ENCODE measurements at places on chromosomes 7 and 10.
A peak's percentile ranks its signal among the peaks of the same experiment; 100 is the strongest.

DNA sequence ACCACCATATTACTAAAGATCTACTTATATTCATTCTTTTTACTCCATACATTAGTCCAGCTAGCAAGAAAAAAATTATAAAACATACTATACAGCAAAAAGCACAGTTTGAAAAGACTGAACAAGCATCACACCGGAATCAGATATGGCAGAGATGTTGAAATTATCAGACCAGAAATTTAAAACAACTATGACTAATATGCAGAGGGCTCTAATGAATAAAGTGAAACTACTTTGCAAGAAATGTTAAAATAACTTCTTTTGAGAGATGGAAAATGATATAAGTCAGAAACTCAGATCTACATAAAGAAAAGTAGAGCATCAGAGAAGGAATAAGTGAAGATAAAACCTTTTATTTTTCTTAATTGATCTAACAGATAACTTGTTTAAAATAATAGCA is 50.9 kb downstream of the SGCE start:
- no peak for DNase-seq

GRCh38 chr10:7813481-7813880 is 4.8 kb upstream of the TAF3 start:
- no peak for DNase-seq

GRCh38 chr7:134450294-134451000 is 8.5 kb downstream of the AKR1B1 start:
- no peak for DNase-seq

DNA sequence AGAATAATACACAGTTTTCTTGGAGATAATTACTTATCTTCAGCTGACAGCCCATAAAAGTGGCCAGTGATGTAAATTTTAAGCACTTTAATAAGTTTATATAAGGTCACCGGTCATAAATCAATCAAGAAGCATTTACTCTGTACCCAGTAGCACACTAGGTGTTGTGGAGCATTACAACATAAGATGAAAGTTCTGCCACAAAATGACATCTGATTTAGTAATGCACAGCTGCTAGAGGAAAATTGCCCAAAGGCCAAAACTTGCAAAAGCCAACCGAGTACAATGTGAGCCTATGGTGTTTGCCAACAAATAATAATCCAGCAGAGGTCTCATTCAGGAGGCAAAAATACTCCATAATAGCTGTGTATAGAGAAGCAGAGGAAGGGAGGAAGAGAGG is 63.6 kb downstream of the GPR37 start:
- DNase-seq: no peak

GRCh38 chr10:6486309-6486708 is 93.8 kb downstream of the PRKCQ start:
- no peak for DNase-seq

DNA sequence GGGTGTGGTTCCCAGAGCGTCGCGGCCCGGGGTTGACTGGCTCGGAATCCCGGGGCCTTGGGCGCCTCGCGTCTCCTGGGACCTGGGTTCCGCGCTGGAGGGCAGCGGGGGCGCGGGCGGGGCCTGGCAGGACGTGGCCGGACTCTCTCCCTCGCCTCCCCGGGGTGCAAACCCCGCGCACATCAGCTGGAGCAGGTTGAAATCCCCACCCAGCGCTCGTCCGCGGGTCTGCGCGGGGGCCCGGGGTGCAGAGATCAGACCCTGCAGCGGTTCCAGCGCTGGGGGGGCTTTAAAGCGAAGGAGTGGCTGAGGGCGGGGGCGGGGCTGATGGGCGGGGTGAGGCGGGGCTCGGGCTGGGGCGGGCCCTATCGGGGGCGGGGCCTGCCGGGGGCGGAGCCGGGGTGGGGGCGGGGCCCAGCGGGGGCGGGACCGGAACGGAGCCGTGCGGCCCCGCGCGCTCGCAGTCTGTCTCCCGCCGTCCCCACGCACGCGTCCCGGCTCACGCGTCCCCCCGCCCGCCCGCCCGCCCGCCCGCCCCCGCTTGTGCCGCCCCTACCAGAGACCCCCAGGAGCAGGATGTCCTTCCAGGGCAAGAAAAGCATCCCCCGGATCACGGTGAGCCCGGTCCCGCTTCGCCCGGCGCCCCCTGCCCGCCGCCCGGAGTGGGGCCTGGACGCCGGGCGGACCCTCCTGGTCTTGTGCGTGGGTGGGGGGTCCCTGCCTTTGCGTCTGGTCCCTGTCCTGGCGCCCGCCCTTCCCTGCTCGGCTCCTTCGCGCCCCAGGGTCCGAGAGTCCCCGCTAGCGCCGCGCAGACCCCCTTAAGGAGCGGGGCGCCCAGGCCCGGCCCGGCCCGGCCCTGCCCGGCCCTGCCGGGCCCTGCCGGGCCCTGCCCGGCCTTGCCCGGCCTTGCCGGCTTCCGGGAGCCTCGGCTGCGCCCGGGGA is at the start of gene DPYSL4:
TSS of gene DPYSL4 (plus strand) at position 461 of the 942 bp plus-strand sequence. CDS start at position 577, 116 bp downstream.
- DNase-seq: no peak

DNA sequence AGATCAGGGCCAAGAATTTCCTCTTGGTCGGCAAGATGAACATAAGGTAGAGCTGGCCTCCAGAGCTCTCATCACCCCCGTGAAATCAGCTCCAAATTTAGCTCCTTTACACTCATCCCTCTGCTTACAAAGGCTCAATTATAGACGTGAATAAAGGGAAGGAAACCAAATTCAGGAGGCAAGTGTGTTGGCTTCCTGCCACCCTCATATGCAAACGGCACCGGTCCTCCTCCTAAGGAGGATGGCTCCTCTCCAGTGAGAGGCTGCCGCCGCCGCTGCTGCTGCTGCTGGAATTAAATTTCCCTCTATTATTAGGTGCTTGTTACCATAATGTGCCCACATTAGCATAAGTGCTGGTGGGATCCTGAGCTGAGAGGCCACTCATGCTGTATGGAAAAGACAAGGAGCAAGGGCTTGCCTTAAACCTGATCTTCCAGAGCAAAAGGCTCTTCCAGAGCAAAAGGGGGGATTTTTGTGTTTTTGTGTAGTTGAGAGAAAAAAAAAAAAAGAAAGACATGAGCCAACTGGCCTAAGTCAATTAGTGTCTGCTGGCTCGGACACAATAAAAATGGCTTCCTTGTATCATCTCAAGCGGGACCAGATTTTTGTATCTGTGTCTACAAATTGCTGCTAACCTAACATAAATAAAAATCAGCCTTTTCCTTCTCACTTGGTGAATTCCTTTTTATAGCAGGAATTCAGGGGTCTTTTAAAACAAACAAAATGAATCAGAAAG is 68.4 kb downstream of the CDHR3 start:
- DNase-seq: no peak

DNA sequence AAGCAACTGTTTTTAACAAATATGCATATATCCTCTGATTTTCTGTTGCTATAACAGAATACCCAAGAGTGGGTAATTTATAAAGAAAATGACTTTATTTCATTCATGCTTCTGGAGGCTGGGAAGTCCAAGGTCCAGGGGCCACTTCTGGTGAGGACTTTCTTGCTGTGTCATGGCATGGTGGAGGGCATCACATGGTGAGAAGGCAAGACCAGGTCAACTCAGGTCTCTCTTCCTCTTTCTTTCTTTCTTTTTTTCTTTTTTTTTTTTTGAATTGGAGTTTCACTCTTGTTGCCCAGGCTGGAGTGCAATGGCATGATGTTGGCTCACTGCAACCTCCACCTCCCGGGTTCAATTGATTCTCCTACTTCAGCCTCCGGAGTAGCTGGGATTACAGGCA is 303.0 kb upstream of the C7orf33 start:
- no peak for DNase-seq

DNA sequence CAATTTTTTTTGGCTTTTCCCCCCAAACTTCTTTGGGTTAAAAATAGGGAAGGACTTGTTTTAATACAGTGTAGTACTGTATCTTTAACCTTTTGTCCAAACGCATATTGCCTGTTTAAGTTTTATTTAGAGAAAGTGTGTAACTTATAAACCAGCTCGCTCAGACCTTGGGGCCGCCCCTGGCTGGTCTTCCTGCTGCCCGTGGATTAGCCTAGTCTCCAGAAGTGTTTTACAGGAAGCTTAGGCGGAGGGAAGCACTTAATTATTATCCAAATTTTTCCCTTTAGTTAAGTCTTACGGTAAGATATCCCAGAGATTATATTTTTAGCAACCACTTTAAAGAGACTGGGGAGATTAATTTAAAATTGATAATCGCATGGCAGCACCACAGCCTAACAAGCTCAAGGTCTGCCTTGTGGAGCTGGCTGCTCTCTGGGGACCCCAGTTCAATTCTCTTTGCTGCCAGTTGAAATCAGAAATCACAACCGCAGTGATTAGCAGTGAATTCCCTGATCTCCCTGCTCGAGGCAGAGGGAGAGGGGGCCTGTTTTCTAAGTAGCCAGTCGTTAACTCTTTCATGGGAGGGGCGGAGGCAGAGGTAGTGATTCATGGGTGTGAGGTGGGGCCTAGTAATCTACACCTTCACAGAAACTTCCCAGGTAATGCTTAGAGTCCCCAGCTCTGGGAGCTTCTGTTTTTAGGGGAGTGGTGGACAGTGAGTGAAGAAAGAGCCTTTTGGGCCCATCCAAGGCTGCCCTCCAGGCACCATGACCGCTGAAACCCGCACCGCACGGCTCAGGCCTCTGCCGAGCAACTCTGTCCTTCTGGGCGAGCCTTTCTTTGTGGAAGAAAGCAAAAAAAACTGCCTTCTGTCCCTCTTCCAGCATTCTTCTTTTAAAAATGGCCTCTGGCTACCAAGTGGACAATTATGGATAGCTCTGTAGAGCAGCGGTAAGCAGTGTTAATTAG is 548.7 kb upstream of the GALNT17 start:
- DNase-seq: no peak

DNA sequence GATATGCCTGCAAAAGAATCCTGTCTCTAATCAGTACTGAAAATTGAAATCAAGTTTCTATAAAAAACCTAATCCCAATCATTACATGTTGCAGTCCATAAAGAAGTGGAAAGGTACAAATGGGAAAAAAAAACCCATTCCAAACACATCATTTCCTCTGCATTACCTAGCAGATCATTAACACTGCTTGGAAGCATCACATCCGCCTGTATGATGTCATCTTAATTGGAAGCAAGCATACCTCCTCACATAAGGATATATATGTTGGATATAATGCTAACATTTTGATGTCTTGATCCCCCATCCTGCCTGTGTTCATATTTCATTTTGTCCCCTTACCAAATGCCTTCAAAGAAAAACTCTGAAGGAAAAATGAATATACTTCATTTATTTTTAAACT is 241.3 kb upstream of the AOAH start:
- DNase-seq: no peak

GRCh38 chr7:29300649-29301048 is 106.1 kb downstream of the CHN2 start:
- no peak for DNase-seq

DNA sequence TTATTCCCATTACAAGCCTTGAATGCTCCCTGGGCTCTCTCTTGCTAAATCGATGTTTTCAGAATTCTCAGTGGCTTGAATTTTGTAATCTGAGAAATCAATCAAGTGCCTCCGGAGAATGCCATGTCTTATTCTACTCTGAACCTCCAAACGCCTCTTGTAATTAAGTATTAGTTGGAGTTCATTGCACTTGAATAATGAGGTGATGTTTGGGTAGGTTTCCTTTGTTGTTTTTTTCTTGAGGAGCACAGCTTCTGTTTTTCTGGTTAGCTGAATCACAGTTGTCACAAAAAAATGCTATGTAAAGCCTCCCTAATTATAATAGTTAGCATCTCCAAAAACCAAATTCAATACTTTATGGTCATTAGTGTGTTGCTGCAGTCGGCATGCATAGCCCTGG is 100.3 kb downstream of the PLPP4 start:
- DNase-seq: no peak

- DNase-seq: no peak
Observed at GRCh38 chr10:131082991-131083481, 228.5 kb downstream of the TCERG1L start.

DNA sequence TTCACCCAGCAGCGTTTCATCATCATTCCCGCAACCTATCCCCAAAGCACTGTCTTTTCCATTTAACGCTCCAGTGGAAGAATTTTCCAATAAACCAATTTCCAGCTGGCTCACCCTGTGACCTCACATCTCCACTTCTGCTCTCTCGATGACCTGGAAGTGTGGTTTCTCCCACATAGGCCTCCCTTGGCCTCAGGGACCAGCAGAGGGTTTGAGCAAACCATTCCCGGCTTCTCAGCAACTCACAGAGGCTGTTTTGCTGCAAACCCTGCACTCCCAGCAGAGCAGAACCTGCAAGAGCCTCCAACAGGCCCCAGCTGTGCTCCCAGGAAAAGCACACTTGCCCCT is 523.0 kb upstream of the FOXK1 start:
- no peak for DNase-seq

GRCh38 chr7:74164985-74165456 is 9.1 kb upstream of the EIF4H start:
- DNase-seq: no peak

DNA sequence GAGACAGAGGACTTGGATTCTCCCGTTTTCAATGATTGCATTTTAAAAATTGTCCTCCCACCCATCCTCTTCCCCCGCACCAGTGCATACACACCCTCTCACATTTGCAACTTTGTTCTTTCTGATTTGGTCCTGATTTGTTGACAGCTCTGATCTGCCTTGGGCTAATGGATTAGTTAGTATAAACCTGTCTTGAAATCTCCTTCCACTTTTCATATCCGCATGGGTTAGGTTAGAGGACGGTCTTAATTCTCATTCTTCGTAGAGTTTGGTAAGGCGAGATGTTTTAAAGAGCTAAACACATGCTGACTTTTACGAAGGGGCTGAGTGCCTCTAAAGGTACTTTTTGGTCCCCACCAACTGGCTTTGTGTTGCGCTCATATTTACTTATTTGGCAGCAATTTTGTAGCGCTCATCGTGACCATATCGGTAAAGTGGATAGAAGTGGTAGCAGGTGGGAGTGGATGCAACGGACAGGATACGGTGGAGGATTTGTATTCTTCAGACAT is 1.1 kb downstream of the AHR start:
- DNase-seq: no peak

DNA sequence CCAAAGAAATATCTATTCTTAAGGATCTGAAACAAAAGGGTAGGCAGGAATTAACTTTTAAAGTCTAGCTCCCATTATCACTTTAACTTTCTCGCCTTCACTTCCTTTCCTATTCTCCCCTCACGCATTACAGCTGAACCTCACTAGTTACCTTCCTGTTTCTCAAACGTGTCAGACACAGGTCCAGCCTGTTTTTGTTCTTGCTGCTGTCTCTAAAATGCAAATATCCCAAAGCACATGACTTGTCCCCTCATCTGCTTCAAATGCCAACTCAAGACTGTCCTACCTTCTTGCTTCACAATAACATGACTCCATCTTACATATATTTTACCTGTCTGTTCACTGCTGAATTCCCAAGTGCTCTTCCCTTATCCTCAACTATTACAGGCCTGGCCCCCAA is 17.6 kb downstream of the ZDHHC6 start:
- DNase-seq: no peak

- DNase-seq: no peak
Observed at GRCh38 chr10:118720685-118721538, 33.9 kb downstream of the CACUL1 start.

DNA sequence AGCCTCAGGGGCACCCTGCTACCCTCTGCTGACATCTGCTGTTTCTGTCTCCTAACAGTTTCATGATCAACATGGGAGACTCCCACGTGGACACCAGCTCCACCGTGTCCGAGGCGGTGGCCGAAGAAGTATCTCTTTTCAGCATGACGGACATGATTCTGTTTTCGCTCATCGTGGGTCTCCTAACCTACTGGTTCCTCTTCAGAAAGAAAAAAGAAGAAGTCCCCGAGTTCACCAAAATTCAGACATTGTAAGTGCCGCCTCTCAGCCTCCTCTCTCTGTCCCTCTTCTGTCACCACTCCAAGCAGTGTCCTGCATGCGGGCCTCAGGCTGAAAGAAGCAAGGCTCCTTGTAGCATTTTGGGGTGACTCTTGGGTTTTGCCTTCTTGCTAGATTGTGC is 39.0 kb downstream of the POR start:
- DNase-seq: no peak

GRCh38 chr10:131972474-131973071 is 9.2 kb downstream of the BNIP3 start:
- DNase-seq: peak; percentile 28

- no peak for DNase-seq
Observed at GRCh38 chr7:100803398-100804161, 23.7 kb downstream of the EPHB4 start.
